ENCODE measurements at places on chromosomes 4 and X.

DNA sequence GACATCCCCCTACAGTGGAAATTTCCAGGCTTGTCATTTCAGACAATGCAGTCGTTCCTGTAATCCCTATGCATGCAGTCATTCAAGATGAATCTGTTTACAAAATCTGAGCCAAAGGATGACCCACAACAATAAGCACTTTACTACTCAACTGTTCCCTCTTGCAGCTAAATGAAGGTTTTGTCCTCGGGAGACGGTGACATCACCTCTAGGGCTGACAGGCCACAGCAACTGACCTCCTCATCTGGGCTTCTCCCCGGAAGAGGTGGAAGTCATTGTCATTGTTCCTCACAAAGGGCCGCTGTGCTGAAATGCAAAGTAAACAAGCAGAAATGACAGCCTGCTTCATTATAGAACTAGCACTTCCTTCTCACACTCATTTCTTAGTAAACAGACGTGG is 29.2 kb downstream of the CLRN2 start:
- DNase-seq: peak; percentile 28

DNA sequence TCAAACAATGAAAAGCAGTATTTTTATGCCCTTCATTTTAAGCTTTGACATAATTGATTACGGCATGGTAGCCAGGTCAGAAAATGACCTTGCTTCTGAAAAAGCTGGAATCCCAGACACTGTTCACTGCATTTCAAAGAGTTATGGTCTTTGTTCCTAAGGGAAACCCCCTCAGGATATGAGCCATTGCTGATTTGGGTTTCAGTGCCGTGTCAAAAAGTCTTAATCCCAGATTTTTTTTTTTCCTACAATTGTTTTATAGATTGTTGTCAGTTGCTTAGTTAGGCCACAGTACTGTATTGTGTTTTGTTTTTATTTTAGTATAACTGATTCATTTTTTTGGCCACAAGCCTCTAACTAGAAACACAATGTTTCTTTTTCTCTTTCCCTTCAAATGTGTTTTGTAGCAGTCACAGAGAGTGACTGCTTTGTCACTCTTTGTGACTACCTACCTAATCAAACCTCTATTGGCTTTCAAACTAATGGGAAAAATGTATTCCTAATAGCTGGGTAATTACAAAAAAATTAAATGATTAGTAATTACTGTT is 10.3 kb downstream of the WDR44 start:
- no peak for DNase-seq

- no peak for DNase-seq
Measured at GRCh38 chrX:41050359-41050758, 34.9 kb upstream of the USP9X start.

GRCh38 chr4:156686120-156686519 is 285.5 kb downstream of the PDGFC start:
- peak; percentile 82 for DNase-seq

- no peak for DNase-seq
Measured at GRCh38 chrX:2928191-2928582, 952 bp downstream of the ARSD start.

GRCh38 chr4:114389070-114389685 is 209.4 kb upstream of the UGT8 start:
- no peak for DNase-seq

DNA sequence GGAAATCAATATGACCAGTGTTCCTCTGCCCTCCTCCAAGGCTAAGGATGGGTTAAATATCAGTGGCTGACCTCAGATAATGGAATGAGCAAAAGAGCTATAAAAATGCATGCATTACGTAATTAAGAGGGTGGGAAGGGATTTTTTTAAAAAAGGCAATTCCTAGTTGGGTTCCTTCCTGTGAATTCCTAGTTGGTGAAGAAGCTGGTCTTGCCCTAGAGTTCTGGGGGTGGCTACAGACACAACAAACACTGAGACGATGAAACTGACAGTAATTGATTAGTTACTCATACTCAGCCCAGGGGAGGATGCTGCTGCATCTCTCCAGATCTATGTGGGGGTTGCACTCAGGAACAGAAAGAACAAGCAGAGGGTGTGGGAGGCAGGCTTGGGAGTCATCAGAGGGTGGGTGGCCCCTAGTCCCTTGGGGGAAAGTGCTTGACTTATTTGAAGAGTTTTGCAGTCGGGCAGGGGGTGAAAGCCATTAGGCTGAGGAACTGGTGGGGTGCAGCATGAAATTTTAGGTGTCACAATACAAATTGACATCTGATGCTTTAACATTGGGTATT is 662.0 kb upstream of the FRG1 start:
- no peak for DNase-seq

DNA sequence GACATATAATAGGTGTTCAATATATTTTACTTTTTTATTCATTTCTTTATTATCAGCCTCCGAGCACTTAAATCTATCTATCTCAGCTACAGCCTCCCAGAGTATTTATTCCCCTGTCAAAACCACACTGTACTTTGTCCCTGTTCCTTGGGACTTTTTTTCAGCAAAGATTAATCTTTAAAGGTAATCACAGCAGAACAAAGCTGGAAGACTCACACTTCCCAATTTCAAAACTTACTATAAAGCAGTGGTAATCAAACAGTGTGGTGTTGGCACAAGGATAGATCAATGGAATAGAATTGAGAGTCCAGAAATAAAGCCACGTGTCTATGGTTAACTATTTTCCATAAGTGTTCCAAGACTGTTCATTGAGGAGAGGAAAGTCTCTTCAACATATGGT is 59.7 kb downstream of the KLHL13 start:
- no peak for DNase-seq

DNA sequence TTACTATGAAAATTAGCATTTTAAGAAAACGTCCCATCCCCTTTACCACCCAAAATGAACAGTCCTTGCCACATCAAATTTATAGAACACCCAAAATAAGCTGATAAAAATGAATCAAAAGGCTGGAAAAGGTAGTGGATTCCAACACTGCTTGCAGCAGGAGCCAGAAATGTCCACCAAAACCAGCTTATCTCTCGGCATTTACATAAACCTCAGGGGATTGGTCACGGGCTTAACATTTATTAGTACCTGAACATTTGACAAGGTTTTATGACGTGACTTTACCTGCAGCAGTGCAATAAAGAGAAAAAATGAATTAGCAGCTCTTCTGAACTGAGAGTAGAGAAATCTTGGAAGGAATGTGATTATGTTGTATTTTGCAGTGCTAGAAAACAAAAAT is 31.6 kb downstream of the ATP8A1 start:
- no peak for DNase-seq

GRCh38 chrX:87338510-87338909 is 179.1 kb upstream of the KLHL4 start:
- DNase-seq: peak; percentile 49

GRCh38 chr4:7425591-7426468 is 8.9 kb downstream of the PSAPL1 start:
- no peak for DNase-seq

DNA sequence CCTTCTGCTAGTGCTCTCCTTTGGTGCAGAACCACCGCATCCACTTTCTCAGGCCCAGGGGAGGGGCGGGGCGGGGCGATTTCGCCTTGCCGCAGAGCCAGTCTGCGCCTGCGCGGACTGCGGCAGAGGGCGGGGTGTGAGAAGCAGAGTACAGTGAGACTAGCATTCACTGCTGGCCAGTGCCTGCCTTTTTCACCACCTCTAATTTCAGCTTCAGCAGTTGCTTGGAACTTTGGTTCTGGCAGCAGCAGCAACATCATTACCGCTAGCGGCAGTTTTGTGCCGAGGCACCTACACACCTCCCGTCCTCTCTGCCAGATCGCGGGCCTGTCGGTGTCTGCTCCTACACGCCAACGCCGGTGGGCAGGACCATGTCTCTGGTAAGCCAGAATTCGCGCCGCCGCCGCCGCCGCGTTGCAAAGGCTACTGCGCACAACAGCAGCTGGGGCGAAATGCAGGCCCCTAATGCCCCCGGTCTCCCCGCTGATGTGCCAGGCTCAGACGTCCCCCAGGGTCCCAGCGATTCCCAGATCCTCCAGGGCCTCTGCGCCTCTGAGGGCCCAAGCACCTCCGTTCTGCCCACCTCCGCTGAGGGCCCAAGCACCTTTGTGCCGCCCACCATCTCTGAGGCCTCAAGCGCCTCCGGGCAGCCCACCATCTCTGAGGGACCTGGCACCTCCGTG is at the start of gene MAGEE1:
TSS of gene MAGEE1 (plus strand) at position 151 of the 683 bp plus-strand sequence. CDS start at position 372, 221 bp downstream.
- peak; percentile 79 for DNase-seq

GRCh38 chr4:26984896-26985295 is 124.3 kb downstream of the STIM2 start:
- no peak for DNase-seq

GRCh38 chr4:105361053-105361452 is 112.8 kb downstream of the PPA2 start:
- DNase-seq: no peak

DNA sequence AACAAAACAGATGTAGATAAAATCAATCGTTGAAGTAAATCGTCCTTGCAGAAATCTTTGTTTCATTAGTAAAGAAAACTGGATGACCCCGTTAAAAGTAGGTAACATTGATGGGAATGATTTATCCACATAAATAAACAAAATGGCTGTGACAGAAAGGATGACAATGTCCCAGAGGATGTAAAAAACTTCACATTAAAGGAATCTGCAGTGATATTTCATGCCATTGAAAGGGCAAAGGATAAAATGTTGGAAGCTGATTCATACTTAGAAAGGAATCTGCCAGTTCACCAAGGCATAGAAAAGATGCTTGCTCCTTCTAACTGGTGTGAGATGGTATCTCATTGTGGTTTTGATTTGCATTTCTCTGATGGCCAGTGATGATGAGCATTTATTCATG is 24.2 kb upstream of the EPGN start:
- no peak for DNase-seq

DNA sequence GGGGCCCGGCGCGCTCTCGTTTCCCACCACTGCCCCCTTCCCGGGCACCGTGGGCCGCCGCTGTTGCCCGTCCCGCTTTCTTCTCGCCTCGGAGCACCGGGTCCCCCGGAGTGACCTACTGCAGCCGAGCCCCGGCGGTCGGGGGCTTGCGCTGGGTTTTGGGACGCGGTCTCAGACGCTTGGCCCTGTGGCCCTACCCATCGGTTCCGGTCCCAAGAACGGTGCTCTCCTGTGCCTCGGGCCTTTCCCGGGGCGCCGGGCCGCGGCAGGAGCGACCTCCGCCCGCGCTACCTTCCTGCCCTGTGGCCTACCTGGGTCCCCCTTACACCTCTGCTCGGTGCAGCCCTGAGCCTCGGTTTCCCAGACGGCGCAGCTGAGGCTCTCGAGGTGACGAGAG is 21.6 kb upstream of the HMX1 start:
- DNase-seq: no peak

- no peak for DNase-seq
Measured at GRCh38 chr4:33054656-33055196, 2334.6 kb downstream of the PCDH7 start.

DNA sequence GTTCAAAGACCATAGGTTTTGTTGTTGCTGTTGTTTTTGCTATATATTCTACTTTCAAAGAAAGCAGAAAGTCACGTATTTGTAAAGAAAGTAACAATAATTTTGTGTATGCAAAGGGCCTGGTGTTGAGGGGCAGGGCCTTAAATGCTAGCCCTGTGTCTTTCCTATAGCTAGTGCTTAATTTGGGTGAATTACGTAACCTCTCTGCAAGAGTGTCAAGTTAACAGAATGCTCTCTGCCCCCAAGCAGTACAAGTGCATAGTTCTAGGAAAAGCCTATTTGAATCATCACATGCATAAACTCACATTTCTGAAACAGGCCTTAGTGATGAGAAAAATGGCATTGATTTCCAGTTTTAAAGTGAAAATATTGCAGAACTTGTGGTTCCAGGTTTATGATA is 663.6 kb downstream of the STIM2 start:
- no peak for DNase-seq

DNA sequence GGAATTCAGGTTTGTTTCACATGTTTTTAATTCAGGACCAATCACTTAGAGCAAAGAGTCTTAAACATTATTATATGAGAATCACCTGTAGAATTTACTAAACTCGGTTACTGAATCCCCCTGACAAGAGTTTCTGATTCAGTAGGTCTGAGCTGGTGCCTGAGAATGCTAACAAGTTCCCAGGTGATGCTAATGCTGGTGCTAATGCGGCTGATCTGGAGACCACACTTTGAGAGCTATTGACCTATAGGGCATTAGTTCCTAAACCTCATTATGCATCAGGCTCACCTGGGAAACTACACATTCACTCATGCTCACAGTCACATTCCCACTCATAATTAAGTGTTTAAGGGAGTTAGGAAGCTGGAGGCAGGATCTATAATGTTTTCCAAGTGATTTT is 36.1 kb upstream of the NUDT6 start:
- no peak for DNase-seq

DNA sequence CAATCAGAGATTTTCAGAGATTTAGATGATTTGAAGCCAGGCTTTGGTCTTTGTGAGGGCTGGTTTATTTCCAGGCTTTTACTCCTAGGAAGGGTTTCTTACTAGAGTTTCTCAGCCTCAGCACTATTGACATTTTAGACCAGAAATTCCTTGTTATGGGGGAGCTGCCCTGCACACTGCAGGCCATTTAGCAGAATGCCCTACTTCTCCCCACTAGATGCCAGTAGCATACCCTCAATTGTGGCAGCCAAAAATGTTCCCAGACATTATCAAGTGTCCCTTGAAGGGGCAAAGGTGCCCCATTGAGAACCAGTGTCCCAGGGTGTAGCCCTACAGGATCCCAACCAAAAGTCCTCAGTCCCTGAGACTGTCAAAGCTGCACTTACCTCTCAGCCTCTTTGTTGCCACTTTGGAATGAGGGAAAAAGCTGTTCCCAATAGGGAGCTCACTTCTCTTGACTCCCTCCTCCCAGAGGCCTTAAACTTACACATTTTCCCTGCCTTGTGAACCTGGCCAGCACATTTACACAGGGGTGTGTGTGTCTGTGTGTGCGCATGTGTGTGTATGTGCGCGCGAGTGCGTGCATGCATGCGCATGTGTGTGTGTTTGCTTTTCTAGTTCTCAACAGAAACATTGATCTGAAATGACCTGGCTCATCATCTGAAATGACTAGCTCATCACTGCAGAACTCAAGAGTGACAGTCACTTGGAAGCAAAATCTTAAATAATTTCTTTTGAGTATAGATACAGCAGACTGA is 231.4 kb downstream of the QDPR start:
- DNase-seq: no peak

DNA sequence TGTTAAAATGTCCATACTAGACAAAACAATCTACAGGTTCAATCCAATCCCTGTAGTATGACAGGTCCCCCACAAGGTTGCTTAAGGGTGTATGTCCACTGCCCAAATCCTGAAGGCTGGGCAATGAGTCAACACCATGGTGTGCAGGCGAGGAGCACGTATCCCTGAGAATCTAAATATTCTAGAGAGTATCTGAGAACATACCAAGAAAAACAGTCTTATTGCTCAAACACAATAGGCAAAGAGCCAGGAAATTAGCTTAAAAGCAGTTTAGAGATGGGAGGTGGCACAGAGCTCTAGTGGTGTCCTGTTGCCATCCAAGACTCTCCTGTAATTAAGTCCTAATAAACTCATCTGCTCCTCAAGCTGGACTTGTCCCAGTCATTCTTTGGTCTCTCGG is 37.0 kb downstream of the RCHY1 start:
- no peak for DNase-seq

Data from lung (tissue), 17 donors.